Liver (tissue), 10 donors: ENCODE measurements at places on chromosomes 7 and 10. TPM values are rescaled to one million over a fixed set of nuclear protein-coding genes. Genes with fewer than 3 reads are reported as not detected.
A peak's percentile ranks its signal among the peaks of the same experiment; 100 is the strongest.

DNA sequence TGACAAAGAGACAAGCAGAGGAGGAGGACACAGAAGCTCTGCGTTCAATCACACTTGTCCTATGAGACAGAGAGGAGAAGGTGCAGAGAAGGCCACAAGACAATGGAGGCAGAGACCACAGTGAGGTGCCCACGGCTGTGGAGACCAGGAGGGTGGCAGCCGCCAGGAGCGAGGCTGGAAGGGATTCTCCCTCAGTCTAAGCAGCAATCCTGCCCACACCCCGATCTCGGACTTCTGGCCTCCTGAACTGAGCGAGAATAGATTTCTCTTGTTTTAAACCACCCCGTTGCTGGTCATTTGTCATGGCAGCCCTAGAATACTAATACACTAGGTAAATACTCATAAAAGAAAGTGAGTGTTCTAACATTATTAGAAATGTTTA, 92.1 kb downstream of the CYTH3 start:
- DNase-seq, result no peak

DNA sequence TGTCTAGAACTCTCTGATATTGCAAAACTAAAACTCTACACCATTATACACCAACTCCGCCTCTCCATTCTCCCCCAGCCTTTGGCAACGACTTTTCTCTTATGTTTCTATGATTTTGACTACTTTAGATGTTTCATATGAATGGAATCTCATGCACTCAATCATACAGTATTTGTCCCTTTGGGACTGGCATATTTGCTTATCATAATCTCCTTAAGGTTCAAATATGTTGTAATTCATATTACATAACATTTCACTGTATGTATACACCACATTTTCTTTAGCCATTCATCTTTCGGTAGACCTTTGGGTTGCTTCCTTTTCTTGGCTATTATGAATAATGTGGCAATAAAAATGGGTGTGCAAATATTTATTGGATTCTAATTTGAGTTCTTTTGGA, 164.4 kb downstream of the ARL4A start:
- no peak for DNase-seq

- DNase-seq, result no peak
Measured at GRCh38 chr7:16660702-16661464, 14.9 kb downstream of the BZW2 start.

Gene ADD3
- total RNA-seq, result 55.9 TPM

GRCh38 chr10:116168329-116168728, 104.7 kb downstream of the GFRA1 start:
- DNase-seq, result no peak

GRCh38 chr10:113493882-113494301, 59.0 kb upstream of the HABP2 start:
- DNase-seq, result no peak

DNA sequence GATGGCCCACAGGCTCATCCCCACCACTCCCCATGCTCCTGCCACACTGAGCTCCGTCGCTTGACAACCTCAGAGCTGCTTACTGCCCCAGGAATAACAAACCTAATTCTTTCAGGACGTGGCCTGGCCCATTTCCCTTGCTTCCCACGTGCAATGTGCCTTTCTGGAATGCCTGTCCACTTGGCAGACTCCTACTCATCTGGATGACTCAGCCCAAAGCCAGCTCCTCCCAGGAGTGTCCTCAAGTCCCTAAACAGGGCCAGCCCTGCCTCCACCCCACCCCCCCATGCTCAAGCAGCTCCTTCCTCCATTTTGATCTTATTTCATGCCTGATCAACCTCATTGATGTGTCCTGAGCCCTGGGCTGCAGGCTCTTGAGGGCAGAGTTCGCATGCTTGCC, 164.9 kb upstream of the RNF32 start:
- DNase-seq, result no peak

- no peak for DNase-seq
Measured at GRCh38 chr10:108598320-108598695, 1325.0 kb downstream of the XPNPEP1 start.

Gene FEZF1
- not detected for total RNA-seq

GRCh38 chr10:133476641-133476990, 22.9 kb downstream of the SCART1 start:
- no peak for DNase-seq

DNA sequence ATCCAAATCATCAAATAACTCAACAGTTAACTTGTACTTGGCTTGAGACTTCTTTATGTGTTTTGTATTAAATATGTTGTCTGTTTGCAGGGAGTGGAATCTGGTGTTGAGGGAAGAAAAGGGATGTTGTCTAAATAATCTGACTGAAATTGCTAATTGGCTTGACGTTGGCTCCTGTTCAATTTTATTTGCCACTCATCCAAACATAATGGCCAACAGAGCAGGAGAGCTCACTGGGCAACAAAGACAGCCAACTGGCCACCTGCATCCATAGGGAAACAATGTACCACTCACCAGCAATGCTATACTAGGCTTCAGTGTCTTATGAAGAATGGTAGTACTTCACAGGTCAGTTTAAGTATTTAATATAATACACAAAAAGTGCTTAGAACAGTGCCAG, 80.5 kb downstream of the FAM13C start:
- DNase-seq, result no peak

Gene ACHE
- 0.25 TPM for total RNA-seq

DNA sequence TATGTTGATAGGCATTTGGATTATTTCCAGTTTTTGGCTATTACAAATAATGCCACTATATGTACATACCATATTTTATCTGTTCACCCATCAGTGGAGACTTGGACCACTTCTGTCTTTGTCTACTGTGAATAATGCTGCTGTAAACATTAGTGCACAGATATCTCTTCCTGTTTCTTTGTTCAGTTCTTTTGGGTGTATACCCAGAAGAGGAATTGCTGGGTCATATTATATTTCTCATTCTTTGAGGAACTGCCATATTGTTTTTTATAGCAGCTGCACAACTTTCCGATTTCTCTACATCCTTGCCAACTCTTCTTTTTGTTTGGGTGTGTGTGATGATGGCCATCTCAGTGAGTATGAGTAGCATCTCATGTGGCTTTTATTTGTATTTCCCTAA, 218.0 kb downstream of the LRMDA start:
- DNase-seq, result no peak

- no peak for DNase-seq
Measured at GRCh38 chr10:22054961-22055360, 51.4 kb upstream of the DNAJC1 start.

GRCh38 chr7:31059551-31059950, 7.4 kb downstream of the ADCYAP1R1 start:
- no peak for DNase-seq

DNA sequence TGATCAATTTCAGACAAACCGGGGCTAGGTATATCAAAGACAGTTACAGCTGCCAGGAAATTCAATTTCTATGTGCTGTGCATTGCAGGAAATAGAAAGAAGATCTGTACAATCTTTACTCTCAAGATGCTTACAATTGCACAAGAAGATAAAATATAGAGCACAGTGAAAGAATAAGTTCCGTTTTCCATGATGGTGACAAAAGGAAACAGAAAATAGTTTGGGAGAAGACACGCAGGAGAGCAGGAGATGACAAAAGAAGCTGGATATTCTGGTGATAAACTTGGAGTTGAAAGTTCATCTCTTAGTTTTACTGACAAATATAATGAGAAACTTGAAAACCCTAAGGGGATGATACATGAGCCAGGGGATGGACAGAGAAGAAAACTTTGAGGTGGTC, 646.0 kb downstream of the PARD3 start:
- DNase-seq, result no peak

Gene PPA1
- 92.0 TPM for total RNA-seq

DNA sequence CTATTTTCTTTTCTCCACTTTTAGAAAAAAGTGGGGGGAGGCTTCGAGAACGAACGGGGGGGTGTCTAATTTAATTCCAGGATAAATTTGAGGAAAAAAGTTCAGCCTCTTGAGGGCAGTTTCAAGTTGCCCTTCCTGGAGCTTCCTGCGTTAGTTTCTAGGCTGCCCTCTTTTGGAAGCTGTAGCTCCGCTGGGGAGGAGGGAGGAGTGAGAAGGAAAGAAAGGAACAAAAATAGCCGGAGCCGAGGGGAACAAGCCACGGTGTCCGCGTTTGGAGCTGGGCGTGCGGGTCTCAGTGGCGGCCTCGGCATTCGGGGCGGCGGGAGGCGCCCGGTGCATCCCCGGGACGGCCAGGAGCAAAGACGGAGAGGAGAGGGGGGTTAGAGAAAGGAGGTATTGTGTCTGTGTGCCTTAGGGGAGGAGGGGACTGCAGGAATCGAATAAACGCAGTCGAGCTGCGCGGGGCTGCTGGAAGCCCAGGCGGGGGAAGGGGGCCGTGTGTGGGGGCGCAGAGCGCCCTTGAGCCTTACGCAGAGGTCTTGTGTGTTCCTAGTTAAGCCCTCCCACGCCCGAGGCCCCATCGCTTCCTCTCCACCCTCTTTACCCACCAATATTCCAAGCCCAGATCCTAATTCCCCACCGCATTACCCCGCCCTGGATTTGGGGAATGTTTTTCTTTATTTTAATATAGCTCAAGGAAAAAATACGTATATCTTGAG, 2.0 kb upstream of the TNRC18 start:
- DNase-seq, result peak; percentile 63

Gene NYAP1
- total RNA-seq, result 0.08 TPM

GRCh38 chr10:133020193-133020817, 67.4 kb upstream of the ADGRA1 start:
- DNase-seq, result no peak

- DNase-seq, result no peak
Measured at GRCh38 chr10:4812046-4812445, 14.0 kb upstream of the AKR1E2 start.

DNA sequence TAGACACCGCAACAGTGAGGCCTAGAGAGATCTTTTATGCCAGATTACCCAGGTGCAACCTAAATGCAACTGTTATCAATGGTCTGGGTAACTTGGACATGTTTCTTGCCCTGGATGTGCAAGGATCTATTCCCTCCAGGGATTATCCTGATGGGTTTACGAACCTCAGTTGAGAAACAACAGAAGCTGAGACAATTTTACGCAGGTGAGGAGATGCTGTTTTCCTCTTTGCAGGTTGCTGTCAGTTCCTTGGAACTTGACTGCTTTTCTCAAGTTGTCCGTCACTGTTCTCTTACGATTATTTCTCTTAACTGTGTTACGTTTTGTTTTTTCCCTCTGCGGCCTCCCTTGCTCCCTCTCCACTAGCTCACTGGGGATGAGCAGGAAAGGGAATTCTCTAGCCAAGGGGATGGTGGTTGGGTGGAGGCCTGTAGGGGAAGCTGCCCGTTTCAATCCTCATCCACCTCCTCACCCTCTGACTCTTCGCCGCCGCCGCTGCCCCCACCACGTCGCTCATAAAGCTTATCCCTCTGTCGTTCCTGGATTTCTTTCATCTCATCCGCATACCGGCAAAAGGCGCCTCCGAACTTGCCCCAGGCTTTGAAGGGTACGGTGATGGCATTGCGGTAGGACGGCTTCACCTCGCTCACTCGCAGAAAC, 1.2 kb downstream of the PURB start:
- DNase-seq, result no peak

Gene LIPM
- total RNA-seq, result not detected

Gene SYCE1
- 0.33 TPM for total RNA-seq

Gene HOXA1
- 0.08 TPM for total RNA-seq

GRCh38 chr10:62076891-62077290, 175.4 kb downstream of the ARID5B start:
- DNase-seq, result no peak

Gene SPAM1
- not detected for total RNA-seq

GRCh38 chr10:89613582-89613981, 31.5 kb downstream of the PANK1 start:
- no peak for DNase-seq

GRCh38 chr7:74379938-74380337, 73.8 kb upstream of the GTF2IRD1 start:
- DNase-seq, result no peak

GRCh38 chr7:151684408-151685175, 164.9 kb upstream of the RHEB start:
- DNase-seq, result no peak

DNA sequence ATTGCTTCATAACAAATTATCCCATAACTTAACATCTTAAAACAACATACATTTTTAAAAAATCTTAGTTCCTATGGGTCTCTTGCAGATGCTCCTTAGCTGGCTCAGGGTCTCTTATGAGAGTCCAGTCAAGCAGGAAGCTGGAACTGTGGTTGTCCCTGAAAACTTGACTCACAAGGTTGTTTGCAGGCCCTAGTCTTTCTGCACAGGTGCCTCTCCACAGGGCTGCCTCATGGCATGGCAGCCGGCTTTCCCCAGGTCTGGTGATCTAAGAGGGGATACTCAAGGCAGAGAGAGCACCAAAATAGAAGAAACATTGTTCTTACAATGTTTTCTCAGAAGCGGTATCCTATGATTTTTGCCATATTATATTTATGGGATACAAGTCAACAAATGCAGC, 127.1 kb downstream of the CDK14 start:
- DNase-seq, result no peak

GRCh38 chr7:128721376-128721775, 17.8 kb upstream of the CALU start:
- DNase-seq, result no peak

DNA sequence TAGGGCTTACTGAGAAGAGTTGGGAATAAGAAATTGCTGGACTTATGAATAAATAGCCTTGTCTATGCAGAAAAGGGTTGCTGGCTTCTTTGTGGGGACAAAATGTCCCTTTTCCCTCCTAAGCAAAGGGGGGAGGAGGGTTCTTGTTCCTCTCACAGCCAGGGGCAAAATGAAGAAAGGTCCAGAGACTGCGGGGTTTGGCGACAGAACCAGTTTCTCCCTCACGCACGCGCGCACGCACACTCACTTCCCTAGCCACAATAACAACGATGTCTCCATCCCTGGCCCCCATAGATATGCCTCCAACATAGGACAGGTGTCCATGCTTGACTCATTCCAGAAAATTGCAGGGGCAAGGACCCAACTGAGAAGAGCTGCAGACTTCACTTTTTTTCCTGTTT, 3.3 kb downstream of the ZMIZ1 start:
- no peak for DNase-seq

GRCh38 chr10:124605856-124606812, 138.0 kb downstream of the FAM53B start:
- no peak for DNase-seq

- DNase-seq, result no peak
Measured at GRCh38 chr10:70585578-70586169, 16.9 kb downstream of the PRF1 start.

DNA sequence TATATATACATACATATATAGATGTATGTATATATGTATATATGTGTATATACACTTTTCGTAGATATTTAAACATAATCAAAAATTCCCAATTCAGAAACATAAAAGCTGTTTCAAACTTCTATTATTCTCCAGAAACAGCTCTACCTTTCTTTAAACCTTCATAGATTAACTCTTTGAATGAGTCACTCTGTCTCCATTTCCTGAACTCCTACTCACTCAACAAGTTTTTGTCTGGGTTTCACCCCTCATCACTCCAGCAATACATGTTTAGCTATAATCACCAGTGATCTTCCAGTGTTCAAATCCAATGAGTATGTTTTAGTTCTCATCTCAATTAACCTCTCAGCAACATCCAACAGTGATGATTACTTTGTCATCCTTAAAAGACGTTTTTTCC, 9.6 kb downstream of the DGKB start:
- DNase-seq, result no peak

- no peak for DNase-seq
Measured at GRCh38 chr10:125062227-125062913, 98.0 kb downstream of the CTBP2 start.

Gene SLC26A4
- total RNA-seq, result 0.19 TPM

- DNase-seq, result no peak
Measured at GRCh38 chr7:107742678-107743566, 1.0 kb upstream of the CBLL1 start.

- no peak for DNase-seq
Measured at GRCh38 chr7:46738796-46739195, 817.7 kb upstream of the IGFBP3 start.

Gene PSTK
- 4.6 TPM for total RNA-seq

- DNase-seq, result no peak
Measured at GRCh38 chr10:60707841-60708240, 70.4 kb upstream of the CDK1 start.
